Tibial artery (tissue), 4 donors: ENCODE measurements at places on chromosomes 3 and 15.

GRCh38 chr3:43041517-43041916, 62.4 kb downstream of the GASK1A start:
- DNase-seq, result no peak

DNA sequence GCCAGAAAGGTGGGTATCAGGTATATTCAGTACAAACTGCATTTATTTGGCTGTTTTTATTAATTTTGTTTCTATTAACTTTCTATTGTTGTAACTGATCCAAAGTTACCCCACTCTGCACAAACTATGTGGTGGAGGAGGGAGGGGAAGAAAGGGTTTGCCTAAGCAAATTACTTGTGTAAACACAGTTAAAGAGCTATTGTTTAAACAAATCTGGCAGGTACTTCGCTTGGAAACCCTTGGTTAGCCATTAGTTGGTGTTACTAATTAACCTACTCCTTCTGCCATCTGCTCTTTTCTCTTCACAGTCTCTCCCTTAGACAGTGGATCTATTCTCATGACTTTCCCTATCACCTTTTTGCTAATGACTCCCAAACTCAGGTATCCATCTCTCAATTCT, 328.4 kb upstream of the NECTIN3 start:
- DNase-seq, result no peak

GRCh38 chr15:95880031-95880570, 450.4 kb upstream of the NR2F2 start:
- no peak for DNase-seq

GRCh38 chr3:29284497-29284896, 3.6 kb downstream of the RBMS3 start:
- no peak for DNase-seq

DNA sequence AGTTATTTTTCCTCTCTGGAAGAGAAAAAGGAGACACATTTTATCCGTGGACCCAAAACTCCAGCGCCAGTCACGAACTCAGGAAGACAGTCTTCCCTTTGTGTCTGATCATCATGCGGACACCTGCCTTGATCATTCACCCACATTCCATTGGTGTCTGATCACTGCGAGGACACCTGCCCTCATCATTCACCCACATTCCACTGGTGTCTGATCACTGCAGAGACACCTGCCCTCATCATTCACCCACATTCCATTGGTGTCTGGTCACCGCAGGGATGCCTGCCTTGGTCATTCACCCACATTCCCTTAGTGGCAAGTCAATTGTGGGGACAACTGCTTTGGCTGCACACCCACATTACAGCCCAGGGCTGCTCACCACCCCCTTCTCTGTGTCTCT, 148.9 kb downstream of the ROBO1 start:
- no peak for DNase-seq

DNA sequence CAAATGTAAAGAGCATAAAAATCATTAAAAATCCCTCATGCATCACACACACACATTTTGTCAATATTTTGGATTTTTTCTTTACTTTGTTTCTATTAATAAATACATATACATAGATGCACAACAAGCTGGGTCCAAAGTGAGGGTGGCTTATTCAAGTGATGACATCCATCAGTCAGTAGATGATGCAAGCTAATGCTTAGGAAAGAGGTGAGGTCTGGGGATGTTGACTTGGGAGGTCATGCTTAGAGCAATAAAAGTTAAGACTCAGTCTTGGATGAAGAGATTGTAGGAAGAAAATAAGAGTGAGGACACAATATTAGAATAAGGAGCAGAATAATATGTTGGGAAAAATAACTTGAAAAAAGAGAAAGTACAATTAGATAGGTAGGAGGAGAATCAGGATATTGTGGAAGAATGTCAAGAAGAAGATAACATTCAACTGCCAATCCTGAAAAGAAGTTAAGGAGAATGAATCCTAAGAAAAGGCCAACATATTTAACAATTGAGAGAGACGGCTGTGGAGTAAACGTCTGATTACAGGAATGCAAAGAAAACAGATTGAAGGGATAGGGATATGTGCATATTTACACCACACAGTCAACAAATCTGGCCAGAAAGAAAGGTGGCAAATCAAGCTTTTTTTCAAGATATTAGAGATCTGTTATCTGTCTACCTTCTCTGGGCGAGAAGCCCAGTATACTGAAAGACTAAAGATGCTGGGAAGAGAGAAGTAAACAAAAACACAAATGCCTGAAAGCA, 111.0 kb upstream of the TJP1 start:
- no peak for DNase-seq

GRCh38 chr3:165549665-165550064, 287.6 kb downstream of the BCHE start:
- DNase-seq, result no peak

- no peak for DNase-seq
Measured at GRCh38 chr15:87929841-87930240, 326.7 kb downstream of the NTRK3 start.
